ENCODE measurements at places on chromosomes 16 and 17.

DNA sequence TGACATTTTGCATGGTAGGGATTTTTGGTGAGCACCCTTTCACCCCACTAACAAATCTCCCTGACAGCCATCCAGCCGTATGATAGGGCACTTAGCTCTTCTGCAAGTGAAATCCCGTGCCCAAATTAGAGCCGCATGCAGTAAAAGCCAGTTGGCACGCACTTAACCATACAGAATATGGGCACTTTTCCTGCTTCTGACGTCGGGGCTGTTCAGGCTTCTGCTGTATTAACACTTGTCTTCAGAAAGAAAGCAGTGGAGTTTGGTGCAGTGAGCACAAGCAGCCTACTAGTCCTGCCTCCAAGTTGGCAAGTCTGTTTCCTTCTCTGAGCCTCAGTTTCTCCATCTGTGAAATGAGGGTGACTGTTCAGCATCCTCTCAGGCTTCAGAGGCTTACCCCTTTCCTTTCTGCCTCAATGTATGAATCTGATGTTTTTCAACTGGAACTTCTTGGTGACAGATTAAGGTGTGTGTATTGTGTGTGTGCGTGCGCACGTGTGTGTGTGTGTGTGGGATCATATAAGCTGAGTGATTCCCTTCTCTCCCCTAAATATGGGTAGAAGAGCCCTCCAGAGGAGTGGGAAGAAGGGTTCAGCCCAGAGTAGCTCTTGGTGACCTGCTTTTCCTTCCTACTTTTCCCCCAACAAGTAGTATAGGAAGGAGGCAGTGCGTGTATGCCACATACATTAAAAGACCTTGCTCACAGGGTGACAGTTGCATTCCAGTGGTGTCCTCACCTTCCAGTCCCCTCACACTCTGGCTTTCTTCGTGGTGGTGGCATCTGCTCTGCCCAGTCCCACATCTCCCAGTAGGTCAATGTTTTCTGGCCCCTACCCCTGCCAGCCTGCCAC lies 19.0 kb downstream of the IGF2BP1 start:
- DNase-seq, result no peak

- DNase-seq, result no peak
These were observed 202.8 kb upstream of the FOXF1 start for GRCh38 chr16:86307514-86307903.

DNA sequence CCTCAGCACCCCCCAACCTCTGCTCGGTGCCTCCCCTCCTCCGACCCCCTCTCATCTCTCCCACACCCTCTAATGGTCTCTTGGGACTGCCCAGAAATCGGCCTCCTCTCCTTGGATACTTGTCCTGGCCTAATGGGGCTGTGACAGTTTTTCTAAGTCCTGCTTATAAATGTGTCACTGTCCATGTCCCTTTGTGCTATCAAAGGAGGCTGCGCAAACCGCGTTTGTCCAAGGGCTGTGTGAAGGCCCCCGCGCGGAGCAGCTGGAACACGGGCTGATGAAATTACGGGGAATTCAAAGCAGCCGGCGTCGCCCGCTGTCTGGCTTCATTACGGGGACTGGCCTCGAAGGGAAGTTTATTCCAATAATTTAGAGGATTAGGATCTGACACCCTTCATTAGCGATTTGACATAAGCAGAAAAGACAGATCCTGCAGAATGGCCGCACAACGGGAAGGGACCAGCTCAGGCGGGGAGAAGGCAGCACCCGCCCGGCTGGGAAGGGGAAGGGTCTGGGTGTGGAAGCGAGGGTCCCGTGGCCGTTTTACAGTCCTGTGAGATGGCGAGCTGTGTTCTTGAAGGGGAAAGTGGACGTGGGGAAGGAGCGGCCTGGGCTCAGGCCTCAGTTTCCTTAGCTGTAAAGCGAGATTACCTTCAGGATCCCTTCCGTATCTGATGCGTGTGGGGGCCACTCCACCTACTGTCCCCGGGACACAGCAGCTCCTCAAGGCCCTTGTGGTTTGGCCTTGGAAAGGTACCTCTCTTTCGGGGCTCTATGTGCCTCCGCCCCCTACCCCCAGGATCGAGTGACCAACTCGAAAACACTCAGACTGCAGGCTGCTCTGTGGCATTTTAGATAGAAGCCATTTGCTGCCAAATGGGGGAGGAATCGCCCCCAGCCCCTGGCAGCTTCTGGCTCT lies 1.6 kb upstream of the WFIKKN2 start:
- no peak for DNase-seq

- DNase-seq, result no peak
These were observed 3.2 kb downstream of the CACNG5 start for GRCh38 chr17:66837885-66838665.

DNA sequence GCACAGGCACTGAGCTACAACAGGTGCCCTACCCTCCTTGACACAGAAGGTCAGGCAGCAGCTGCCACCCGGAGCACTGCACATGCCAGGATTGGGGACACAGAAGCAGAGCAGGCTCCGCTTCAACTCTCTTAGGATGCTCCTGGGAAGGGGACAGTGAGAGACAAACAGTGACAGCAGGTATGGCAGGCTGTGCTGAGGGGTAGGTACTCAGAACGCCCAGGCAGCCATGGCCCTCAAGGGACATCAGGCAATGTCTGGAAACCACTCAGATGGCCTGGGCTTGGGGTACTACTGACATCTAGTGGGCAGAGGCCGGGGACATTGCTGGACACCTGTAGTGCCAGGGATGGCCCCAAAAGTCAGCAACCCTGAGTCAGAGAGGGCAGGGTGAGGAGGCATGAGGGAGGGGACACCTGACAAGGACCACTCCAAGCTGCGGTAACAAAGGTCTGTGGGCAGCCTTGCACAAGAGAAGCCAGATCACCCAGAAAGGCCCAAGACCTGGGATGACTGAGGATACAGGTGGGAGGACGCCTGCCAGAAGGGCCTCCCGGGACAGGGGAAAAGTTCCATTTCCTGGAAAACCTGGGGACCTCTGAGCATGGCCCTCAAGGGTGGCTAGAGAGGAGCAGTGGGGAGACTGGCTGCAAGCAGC lies 21.2 kb downstream of the PEMT start:
- DNase-seq, result no peak

DNA sequence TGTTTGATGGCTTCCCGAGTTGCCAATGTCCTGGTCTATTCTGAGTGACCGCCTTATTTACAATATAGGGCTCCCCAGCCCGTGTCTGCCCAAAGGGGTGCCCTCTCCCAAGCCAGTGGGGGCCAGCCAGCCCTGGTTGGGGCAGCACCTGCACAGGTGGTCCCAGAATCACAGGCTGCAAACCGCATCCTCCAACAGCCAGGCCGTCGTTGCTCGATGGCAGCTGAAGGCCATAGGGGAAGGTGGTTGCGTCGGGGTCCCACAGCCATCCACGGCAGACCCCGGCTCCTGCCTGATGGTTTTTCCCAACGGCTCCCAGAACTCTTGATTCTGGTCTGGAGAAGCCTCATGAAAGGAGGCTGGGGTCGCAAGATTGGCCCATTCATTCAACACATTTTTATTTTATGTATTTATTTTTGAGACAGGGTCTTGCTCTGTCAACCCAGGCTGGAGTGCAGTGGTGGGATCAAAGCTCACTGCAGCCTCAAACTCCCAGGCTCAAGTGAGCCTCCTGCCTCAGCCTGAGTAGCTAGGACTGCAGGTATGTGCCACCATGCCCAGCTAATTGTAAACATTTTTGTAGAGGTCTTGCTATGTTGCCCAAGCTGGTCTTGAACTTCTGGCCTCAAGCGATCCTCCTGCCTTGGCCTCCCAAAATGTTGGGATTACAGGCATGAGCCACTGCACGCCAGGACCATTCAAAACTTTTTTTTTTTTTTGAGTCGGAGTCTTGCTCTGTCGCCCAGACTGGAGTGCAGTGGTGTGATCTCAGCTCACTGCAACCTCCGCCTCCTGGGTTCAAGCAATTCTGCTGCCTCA lies 79.0 kb upstream of the TOB1 start:
- no peak for DNase-seq

- no peak for DNase-seq
These were observed 16.2 kb upstream of the HNF1B start for GRCh38 chr17:37761059-37761458.

DNA sequence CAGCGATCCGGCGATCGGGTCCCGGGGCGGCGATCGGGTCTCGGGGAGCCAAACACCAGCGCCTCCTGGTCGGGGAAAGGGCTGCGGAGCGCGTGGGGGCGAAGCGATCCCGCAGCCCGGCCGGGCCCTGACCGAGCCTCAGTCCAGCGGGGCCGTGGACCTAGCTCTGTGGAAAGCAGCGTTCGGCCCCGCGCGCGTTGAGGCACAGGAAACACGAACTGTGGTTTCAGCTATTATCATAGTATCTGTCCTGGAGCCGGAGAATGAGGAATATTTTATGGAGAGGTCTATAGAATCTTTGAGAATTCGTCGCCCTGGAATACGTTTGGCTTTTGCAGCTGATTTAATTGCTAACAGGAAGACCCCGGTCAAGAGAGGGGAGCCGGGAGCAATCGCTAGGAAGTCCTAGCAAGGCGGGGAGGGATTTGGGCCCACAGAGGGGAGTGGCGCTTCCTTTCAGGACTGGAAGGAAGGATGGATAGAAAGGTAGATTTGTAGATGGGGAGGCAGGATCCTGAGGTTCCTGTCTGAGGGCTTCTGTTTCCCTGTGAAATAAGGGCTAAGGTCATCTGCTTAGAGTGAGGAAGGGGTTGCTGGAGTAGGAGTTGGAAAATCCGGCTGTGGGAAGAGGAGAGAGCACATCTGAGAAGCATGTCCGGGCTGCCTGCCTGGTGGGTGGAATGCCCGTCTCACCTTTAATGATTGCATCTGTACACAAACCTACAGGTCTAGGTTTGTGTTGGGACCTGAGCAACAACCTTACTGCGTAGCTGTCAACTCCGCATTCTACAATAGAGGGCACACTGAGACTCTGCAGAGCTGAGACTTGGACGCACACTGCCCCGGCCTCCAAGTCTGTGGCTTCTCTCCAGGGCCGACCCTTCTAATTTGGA lies 770 bp downstream of the CCNF start:
- DNase-seq, result peak; percentile 52

- no peak for DNase-seq
These were observed 486.7 kb upstream of the SALL1 start for GRCh38 chr16:51637770-51638094.

GRCh38 chr17:4150096-4150495 lies 7.1 kb downstream of the CYB5D2 start:
- DNase-seq, result no peak

DNA sequence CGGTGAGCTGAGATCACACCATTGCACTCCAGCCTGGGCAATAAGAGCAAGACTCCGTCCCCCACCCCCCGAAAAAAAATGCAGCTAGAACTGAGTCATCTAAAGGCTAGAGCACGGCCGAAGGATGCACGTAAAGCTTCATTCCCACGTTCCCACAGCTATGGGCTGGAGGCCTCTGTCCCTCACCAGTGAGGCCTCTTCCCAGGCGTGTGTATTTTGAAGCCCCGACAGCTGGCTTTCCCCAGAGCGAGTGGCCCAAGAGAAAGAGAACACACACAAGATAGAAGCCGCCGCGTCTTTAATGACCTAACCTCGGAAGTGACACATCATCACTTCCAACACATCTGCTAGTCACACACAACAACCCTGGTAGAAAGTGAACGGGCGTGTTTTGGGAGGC lies 6.6 kb upstream of the KCTD5 start:
- no peak for DNase-seq

Data from large intestine (tissue), 12 donors.